ENCODE measurements at places on chromosomes 4 and X.

DNA sequence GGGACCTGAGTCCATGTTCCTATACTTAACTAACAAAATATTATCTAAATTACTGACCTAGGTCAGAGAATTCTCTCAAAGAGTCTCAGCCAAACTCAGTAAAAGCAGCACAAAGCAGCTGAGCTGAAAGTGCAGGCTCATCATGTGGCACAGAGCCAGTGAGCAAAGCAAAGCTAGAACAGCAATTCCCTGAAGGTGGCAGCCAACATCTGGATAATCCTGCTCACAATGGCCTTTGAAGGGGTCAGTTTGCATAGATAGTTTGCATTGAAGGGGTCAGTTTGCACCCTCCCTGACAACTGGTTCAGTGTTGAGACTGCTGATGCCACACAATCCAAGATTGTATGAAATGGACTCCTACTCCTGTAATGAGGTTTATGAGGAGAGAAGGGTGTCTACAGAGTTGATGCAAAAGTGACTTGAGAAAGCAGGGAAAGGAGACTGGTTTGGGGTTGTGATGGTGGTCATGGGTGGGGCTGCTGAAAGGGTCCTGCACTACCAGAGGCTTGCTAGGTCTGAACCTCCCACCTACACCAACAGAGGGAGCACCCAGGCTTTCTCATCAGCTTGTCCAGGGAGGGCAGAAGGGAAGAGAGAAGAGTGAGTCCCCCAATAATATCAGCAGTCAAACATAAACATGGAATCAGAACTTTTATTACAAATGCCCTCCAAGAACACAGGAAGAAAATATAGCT, 39.7 kb downstream of the TRIM61 start:
- DNase-seq = no peak
- no peak overlapping the region for H3K27ac ChIP-seq
- no peaks in the 10 kb centered on the region for H3K36me3 ChIP-seq

- H3K27ac ChIP-seq = no peak overlapping the region
- no peaks in the 10 kb centered on the region for H3K36me3 ChIP-seq
- no peak overlapping the region for H3K4me3 ChIP-seq
- H3K4me1 ChIP-seq = no peaks in the 10 kb centered on the region
- no peaks in the 10 kb centered on the region for H3K27me3 ChIP-seq
Measured at GRCh38 chrX:21958187-21958586, 17.7 kb downstream of the SMS start.

DNA sequence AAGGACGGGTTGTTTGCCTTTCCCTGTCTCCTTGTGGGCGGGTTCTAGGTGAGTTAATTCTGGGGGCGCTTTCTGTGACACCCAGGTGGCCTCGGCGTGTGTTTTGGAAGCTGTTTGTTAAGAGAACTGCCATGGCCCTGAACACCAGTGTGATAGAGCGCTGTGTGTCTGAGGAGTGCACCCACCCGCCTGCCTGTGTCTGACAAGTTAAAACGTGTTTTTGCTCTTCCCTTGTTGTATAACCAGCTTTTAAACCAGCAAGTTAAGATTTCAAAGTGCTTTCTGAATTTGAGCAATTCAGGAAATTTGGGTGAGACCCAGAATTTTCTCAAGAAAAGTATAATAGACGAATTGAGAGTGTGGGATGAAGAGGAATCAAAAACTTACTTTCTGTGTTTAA, 55.2 kb upstream of the HGFAC start:
- H3K27ac ChIP-seq = no peak overlapping the region
- no peaks in the 10 kb centered on the region for H3K4me1 ChIP-seq
- no peaks in the 10 kb centered on the region for H3K27me3 ChIP-seq
- DNase-seq = no peak
- H3K4me3 ChIP-seq = no peak overlapping the region
- H3K36me3 ChIP-seq = no peaks in the 10 kb centered on the region

GRCh38 chr4:79450053-79450452, 42.0 kb upstream of the GK2 start:
- no peaks in the 10 kb centered on the region for H3K27me3 ChIP-seq
- no peak for DNase-seq

Measured in colonic mucosa (tissue), 4 donors.